ENCODE measurements at places on chromosomes 7 and 10.

DNA sequence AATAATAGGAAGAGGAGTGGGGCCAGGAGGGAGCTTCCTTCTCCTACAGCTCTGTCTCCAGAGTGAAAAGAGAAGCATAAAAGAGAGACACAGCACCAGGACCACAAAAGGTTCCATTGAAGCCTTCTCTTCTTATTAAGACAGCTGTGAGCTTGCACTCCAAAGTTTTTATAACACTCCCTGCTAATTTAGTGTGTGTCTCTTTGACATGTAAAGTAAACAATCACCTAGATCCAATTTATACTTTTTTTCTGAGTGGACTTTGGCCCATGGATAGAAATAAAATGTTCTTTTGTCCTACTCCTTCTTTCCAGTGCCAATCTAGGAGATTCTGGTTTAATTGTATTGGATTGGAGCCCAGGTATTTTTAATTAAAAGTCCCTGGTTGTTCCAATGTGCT, at the start of gene CYP2C8:
CYP2C8 (minus strand) TSS at position 212 of the 400 bp plus-strand sequence; CDS start at position 117, 95 bp downstream.
- no peaks in the 10 kb centered on the region for H3K4me1 ChIP-seq
- H3K27me3 ChIP-seq, result no peaks in the 10 kb centered on the region
- no peaks in the 10 kb centered on the region for H3K36me3 ChIP-seq

DNA sequence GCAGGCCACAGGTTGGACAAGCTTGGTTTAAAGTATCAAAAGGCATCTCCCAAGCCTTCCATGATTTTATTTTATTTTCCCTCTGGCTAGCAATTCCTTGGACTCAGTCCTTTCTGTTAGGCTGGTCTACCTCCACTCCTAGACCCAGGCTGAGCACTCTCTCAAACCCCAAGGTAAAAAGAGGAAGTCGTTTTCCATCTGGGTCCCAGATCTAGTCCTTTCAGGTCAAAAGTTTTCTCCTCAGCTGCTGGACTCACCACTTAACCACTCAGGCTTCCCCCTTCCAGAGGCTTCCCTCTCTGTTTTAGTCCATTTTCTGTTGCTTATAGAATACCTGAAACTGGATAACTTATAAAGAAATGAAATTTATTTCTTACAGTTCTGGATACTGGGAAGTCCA, 252.3 kb upstream of the MKLN1 start:
- H3K27ac ChIP-seq, result no peak overlapping the region
- peaks cover 6% of the 10 kb centered on the region for H3K36me3 ChIP-seq
- peaks cover 17% of the 10 kb centered on the region for H3K4me1 ChIP-seq
- H3K4me3 ChIP-seq, result no peak overlapping the region

- no peak for DNase-seq
- peaks cover 26% of the 10 kb centered on the region for H3K27me3 ChIP-seq
- H3K36me3 ChIP-seq, result no peaks in the 10 kb centered on the region
- no peak overlapping the region for H3K27ac ChIP-seq
- H3K4me1 ChIP-seq, result peaks cover 3% of the 10 kb centered on the region
- H3K4me3 ChIP-seq, result no peak overlapping the region
Observed at GRCh38 chr10:3570855-3571266, 214.1 kb downstream of the KLF6 start.

DNA sequence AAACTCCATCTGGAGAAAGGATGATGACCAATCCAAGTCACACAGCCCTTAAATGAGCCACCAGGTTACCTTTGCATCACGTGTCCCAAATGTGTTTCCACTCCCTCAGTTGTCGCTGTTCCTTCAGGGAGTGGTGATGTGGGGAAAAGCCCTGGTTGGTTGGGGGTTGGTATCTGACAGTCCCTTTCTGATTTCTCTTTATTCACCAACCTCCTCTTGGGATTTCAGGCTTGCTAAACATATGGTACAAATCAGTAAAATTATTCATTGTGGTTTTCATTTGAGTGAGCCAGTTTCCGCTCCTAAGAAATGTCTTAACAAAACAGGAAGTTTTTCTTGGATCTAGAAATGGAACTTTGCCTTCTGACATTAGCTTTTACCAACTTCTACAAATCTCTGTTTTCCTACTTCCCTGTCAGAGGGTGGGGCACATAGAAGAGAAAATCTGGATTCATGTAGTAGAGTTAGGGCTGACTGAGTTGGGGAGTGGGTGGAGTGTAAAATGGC, 40.0 kb upstream of the KMT2E start:
- no peaks in the 10 kb centered on the region for H3K27me3 ChIP-seq
- H3K4me1 ChIP-seq, result peaks cover 4% of the 10 kb centered on the region
- no peak overlapping the region for H3K4me3 ChIP-seq
- peaks cover 8% of the 10 kb centered on the region for H3K36me3 ChIP-seq

DNA sequence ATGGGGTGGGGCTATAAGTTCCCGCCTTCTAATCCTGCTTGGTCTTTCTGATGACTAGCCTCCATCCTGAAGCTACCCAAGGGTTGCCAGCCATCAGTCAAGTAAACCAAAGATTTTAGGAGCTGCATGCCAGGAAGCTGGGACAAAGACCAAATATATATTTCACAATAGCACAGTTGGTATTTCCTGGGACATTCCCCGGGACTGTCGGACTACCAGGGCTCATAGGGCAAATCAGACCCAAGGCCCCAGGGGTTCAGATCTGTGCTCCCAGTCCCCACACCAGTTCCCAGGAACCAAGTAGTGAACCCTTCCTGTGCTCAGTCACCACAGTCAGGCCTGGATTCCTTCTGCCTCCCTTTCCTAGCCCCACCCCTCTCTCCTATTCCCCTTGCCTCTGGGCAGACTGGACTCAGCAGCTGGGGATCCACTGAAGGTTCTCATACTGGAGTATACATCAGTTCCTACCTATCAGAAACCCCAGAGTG, 5.7 kb upstream of the CXCL12 start:
- peaks cover 9% of the 10 kb centered on the region for H3K27me3 ChIP-seq
- no peak overlapping the region for H3K27ac ChIP-seq
- DNase-seq, result no peak
- H3K4me1 ChIP-seq, result no peaks in the 10 kb centered on the region
- H3K36me3 ChIP-seq, result no peaks in the 10 kb centered on the region
- no peak overlapping the region for H3K4me3 ChIP-seq

DNA sequence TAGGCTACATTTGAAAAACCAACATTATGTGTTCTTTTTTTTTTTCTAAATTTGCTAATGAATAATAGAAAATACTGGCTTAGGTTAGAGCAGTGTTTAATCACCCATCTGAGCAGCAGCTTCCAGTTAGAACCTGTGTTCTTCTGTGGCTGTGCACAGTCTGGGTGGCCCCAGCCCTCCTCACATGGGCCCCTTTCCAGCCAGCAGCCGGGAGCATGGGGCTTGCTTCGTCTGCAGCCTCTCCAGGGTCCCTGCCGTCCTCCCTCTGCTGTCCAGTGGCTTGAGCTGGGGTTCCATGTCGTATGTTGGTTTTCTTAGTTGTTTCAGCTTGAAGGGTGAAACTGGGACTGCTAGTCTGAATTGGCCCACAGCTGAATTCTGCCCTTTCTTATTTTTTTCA, 37.3 kb downstream of the BNIP3 start:
- H3K27ac ChIP-seq, result no peak overlapping the region
- peaks cover 55% of the 10 kb centered on the region for H3K36me3 ChIP-seq
- H3K27me3 ChIP-seq, result no peaks in the 10 kb centered on the region
- H3K4me3 ChIP-seq, result no peak overlapping the region
- no peak for DNase-seq
- H3K4me1 ChIP-seq, result peaks cover 1% of the 10 kb centered on the region

DNA sequence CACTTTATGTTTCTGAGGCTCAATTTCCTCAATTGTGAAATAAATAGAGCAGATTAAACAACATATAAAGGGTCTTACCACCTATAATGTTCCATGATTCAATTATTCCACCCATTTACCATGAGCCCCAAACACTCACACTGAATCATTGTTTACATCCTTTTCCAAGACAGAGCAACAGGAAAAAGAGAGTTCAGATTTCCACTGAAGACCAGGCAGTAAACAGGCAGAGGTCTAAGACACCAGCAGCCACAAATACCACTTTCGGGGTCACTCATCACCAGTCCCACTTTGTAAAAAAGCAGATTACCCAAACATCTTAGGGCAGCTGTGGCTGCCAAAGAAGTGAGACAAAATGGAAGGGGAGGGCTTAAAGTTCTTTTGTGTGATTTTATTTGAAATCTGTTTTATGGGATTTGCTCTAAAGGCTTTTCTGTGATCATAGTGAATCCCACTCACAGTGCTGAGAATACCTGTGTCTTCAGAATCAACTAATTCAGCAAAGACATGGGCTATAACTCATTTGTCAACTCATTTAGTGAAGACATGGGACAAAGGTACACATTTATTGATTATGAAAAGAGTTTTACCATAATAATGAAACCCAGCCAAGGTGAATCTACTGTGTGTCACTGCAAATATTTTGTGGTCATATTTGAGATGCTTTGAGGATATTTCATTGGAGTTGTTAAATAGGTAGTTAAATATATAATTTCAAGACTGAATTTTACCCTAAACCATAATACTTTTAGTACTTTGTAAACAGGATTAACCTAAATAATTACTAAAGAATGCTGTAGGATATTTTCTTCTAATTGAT, 24.8 kb upstream of the DLD start:
- no peaks in the 10 kb centered on the region for H3K27me3 ChIP-seq
- peak; percentile 50 for DNase-seq
- H3K27ac ChIP-seq, result peak overlapping the region; percentile 1
- peak overlapping the region; percentile 3 for H3K4me3 ChIP-seq

DNA sequence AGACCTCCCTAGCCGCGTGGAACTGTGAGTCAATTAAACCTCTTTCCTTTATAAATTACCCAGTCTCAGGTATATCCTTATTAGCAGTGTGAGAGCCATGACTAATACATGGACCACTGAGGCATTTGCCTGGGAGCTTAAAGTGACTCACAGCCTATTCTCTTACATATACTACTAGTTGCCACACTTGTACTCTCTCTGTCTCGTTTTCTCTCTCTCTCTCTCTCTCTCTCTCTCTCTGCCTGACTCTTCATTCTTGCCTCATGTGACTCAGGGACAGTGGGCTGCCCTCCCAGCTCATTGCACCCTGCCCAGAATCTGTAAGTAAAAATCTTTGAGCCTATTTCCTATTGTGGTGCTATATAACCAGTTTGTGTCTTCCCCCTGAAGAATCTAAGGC, 238.5 kb upstream of the MAGI2 start:
- no peak for DNase-seq
- H3K27me3 ChIP-seq, result no peaks in the 10 kb centered on the region
- no peaks in the 10 kb centered on the region for H3K4me1 ChIP-seq
- H3K27ac ChIP-seq, result no peak overlapping the region
- H3K36me3 ChIP-seq, result no peaks in the 10 kb centered on the region

GRCh38 chr10:24459836-24460235, 250.9 kb downstream of the KIAA1217 start:
- H3K27me3 ChIP-seq, result peaks cover 16% of the 10 kb centered on the region
- no peak overlapping the region for H3K4me3 ChIP-seq
- peaks cover 12% of the 10 kb centered on the region for H3K4me1 ChIP-seq
- H3K36me3 ChIP-seq, result no peaks in the 10 kb centered on the region
- H3K27ac ChIP-seq, result no peak overlapping the region
- no peak for DNase-seq

DNA sequence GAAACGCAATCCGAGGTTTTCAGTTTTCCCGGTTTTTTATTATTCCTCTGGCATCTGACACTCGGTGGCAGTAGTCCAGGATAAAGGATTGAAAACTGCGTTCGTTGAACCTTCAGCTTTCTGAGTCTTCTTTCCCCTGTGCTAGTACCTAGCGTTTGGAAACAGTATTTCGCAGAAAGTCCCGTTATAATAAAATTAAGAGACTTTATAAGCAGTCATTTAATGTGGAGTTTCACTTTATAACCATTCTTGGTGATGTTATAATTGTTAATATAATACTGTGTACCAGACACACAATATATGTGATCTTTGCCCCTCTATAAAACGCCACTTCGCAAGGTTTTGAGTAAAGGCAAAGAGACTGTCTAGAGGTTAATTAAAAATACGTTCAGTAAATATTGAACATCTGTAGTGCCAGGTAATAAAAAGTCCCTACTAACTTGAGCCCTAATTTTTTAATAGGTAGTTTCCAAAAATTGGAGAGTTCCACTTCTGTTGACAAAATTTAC, 874 bp downstream of the CISD1 start:
- peaks cover 27% of the 10 kb centered on the region for H3K4me1 ChIP-seq
- peak overlapping the region; percentile 97 for H3K27ac ChIP-seq
- no peak for DNase-seq
- peak overlapping the region; percentile 95 for H3K4me3 ChIP-seq
- H3K27me3 ChIP-seq, result no peaks in the 10 kb centered on the region

All from T-helper 2 cell treated with Interferon-gamma antibody and Interleukin-4, amounts not matched to agents 5 μg/mL and 100 μg/mL, for 36 hours (primary cell).